ENCODE measurements at places on chromosomes 5 and 9. TPM values are rescaled to one million over a fixed set of nuclear protein-coding genes. Genes with fewer than 3 reads are reported as not detected.

GRCh38 chr9:126722922-126723806, 81.7 kb upstream of the ZBTB43 start:
- DNase-seq = no peak

GRCh38 chr5:148790545-148791333, 35.7 kb upstream of the ADRB2 start:
- no peak for DNase-seq

Gene SIT1
- total RNA-seq = not detected

GRCh38 chr5:120365656-120366446, 98.2 kb upstream of the PRR16 start:
- DNase-seq = no peak

DNA sequence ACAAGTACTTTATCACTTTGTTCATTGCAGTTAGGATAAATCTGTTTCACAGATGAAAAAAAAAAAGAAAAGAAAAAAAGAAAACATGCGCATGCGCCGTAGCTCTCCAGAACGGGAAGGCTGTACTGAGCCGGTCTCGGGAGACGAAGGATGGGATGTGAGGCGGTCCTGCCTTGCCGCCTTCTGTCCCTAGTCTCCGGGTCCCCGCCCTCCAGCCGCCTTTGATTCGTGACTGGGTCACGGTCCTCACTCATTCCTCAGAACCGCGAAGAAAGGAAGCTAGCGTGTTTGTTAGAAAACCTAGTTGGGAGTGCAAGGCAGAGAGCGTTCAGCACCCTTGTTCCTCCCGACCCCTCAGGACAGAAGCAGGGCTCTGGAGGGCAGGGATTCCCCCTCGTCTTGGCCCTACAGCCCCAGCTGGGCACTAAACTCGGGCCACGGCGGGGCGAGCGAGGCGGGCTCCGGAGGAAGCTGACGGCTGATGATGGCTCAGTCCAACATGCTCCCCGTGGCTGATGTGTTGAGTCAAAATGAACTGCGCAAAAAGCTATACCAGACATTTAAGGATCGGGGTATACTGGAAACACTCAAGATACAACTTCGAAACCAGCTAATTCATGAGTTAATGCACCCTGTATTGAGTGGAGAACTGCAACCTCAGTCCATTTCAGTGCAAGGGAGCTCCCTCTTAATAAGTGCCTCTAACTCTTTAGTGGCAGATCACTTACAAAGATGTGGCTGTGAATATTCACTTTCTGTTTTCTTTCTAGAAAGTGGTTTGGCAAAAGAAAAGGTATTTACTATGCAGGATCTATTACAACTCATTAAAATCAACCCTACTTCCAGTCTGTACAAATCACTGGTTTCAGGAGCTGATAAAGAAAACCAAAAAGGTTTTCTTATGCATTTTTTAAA, 40.0 kb downstream of the CPLANE1 start:
- DNase-seq = no peak
